ENCODE measurements at places on chromosomes 3 and 15.

DNA sequence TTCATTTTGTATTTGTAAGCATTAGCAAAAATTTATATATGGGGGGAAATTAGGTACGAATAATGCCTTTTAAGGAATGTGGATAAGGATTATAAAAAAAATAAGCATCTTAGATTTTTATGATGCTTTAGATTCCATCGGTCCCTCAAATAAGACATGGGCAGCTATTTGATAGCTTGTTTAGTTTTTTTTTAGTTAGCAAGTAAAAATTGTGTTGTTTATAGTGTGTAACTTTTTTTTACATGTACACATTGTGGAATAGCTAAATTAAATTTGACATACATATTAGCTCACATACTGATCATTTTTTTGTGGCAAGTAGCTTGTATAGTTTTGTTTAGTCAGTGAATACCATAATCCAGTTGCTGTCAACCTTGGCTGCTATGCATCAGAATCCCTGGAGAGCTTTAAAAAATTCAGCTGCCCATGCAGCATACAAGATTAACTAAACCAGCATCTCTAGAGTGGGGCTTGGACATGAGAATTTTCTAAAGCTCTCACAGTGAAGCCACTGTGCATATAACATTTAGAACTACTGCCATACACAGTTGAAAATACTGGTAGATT lies 53.9 kb downstream of the TMOD3 start:
- DNase-seq: no peak

- no peak for DNase-seq
These were observed 5.9 kb downstream of the DGKG start for GRCh38 chr3:186356152-186356551.

GRCh38 chr15:25173241-25174028 lies 218.6 kb downstream of the SNRPN start:
- DNase-seq: no peak

GRCh38 chr3:149339931-149340309 lies 6.5 kb upstream of the TM4SF18 start:
- DNase-seq: no peak

DNA sequence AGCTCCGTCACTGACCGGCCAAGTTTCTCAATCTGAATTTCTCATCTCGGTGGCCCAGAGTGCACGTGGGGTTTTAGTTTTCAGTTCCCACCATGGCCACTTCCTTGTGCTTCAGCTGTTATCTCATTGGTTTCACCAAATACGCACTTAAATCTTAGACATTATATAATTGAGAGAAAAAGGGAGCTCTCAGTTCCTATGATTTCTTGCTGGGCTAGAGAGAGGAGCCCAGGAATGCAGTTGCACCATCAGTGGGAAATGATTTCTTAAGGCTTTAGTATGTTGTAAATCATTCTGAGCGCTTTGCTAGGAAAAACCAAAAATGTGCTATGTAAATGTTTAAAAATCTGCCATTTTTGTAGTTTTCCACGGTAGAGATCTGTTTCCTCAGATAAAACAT lies 53.2 kb downstream of the OXNAD1 start:
- DNase-seq: no peak

GRCh38 chr3:66265649-66266048 lies 44.8 kb downstream of the SLC25A26 start:
- DNase-seq: no peak

GRCh38 chr3:145776782-145777408 lies 384.1 kb downstream of the PLOD2 start:
- no peak for DNase-seq

DNA sequence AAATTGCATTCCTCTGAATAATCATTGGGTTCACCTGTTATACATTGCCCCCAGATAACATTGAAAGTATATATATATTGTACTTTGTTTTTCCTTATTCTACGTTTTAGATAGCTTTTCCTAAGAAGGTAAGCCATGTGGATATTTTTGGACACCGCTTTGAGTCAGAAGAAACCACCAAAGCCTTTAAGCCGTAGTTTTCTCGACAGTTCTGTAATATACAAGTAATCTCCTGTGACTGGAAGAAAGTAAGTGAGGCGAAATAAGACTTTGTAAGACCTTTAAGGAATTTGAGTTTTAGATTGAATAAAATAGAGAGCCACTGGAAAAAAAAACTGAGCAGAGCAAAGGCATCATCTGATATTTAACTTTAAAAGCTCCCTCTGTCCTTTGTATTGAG lies 1092.0 kb downstream of the DIPK2A start:
- DNase-seq: no peak

- no peak for DNase-seq
These were observed 6.1 kb downstream of the ULK3 start for GRCh38 chr15:74836846-74837245.

Data from central memory CD4-positive, alpha-beta T cell (primary cell).